ENCODE measurements at places on chromosomes 7 and 10.

- no peak for DNase-seq
Measured at GRCh38 chr7:84162125-84162524, 32.5 kb downstream of the SEMA3A start.

DNA sequence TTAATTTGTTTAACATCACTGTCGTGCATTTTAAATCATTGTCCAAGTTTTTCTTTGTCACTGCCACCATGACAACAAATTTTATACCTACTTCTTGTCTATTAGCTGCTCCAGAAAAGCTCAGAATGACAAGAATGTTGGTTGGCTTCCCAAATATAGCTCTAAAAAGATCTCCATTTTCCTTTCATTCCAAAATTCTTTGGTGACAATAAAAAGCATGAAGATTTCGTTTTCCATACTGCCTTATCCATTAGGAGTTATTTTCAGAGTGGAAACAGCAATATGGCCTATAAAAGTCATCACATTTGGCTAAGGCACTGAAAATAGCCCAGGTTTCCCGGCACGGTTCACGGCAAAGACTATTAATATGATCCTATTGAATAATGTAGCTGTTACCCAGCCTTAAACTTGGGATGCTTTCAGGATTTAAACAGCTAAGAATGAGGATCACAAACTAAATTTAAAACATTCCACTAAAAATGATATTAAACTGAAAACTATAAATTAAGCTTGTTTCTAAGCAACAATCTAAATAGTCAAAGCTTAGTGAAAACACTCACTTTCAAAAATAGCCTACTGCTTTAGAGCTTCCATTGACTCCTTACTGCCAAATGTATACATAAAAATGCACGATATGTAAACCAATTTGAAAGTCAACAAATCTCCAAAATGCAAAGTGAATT is 2.7 kb downstream of the CTTNBP2 start:
- DNase-seq = no peak

GRCh38 chr10:84583501-84583900 is 255.1 kb downstream of the CCSER2 start:
- DNase-seq = no peak

GRCh38 chr7:149334930-149335329 is 72.9 kb downstream of the ZNF783 start:
- DNase-seq = no peak

GRCh38 chr7:45710271-45711160 is 136.3 kb downstream of the ADCY1 start:
- DNase-seq = no peak

DNA sequence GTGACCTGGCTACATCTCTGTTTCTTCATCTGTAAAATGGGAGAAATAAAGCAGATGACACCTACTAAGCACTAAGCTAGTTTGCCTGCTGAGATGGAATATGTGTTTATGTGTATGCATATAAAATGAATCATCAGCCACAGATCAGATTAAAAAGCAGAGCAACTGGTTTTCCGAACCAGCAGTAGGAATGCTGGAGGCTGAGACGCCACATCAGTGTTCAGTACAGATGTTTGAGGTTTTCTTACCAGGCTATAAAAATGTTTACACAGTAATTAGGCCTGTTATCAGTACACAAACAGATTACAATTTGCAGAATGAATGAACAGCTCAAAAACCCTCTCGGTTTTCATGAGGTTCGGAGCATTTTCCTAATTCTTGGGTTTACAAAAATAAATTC is 85.8 kb downstream of the CALN1 start:
- no peak for DNase-seq

DNA sequence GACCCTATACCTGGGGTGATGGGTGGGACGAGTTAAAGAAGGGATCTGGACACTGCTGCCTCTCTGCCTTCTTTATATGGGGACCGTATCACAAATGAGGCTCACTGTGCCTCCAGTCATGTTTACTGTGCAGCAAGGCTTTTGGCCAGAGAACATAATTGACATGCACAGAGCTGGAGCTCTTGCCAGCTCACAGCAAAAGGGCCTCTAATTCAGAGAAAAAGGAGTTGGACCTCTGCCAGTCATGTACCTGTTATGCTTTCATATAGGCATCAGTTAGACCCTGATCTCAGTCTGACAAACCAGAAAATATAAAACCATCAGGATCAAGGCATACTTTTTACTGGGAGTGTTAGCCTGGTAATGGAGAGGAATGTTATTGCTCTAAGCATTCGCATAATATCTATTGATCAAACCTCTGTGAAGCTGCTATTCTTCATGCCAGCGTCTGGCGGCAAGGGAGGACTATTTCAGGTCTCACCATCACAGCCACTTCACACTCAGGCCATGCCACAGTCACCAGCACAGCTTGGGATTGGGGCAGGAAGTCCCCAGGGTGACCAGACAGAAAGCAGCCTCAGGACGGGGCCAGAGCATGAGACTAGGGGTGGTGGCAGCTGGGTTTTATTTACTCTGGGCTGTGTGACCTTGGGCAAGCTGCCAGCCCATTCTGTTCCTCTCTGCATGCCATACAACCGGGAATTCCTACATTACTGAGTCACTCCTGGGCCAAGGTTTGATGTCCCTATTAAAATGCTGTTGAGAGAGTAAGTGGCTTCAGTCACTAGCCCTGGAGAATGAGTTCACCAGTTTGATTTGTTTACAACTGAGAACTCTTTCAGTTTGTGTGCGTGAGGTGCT is 90.1 kb downstream of the NPSR1 start:
- no peak for DNase-seq

DNA sequence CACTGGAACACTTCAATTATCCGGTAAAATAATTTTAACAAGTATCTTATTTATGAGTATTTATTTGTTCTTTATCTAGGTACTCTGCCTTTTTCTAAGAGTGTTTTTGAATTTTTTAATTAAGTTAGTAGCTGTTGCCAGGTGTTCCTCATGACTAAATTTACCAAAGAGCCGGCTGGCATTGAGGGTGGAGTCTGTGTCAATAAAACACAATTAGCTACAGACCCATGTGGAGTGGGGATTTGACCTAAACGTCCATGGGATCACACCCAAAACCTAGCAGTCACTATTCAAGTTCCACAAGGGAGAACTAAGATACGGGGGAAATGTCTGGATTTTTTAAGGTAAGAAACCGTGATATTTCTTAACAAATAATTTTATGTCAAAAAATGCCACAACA is 9.8 kb downstream of the SLC16A12 start:
- no peak for DNase-seq

DNA sequence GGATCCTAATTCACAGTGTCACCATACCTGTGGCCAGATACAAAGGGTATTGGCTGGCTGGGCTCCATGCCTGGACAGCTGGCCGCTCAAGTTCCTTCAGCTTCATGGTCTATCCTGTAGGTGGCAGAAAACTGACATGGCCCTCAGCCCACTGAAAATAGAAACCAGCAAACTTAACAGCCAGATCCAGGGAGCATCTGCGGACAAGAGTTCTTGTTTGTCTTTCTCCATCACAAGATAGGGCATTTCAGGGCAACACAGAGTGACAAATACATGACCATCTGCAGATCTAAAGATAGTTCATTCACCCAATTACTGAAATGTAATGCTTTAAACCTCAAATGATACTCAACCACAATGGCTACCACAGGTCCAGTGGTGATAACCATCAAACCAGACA is 2.8 kb downstream of the SEC31B start:
- no peak for DNase-seq

DNA sequence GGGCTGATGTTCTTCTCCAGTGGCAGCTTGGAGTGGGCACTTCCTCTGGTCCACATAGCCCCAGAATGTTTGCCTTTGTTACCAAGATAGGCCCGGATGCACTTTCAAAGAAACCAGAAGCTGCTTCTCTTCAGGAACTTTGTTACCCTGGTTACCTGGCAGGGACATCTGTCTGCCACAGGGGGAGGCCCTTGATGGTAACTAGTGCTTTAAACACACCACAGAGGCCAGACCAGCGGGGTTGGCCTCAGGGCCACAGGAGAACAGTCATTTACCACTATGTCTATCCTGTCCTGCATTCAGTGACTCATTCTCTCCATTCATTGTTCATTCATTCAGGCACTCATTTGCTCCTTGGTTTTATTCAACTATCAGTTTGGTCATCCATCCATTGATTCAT is 11.9 kb upstream of the PLEKHA1 start:
- no peak for DNase-seq

GRCh38 chr10:100899171-100899570 is 13.6 kb upstream of the SLF2 start:
- DNase-seq = no peak

All from activated T-helper 1 cell treated with anti-CD3 and anti-CD28 coated beads, Interleukin-2, amount 50 U/mL, for 16 hours (primary cell).